ENCODE measurements at places on chromosomes 6 and 20. TPM values are rescaled to one million over a fixed set of nuclear protein-coding genes. Genes with fewer than 3 reads are reported as not detected.

The LINC00237 gene
- total RNA-seq: not detected

DNA sequence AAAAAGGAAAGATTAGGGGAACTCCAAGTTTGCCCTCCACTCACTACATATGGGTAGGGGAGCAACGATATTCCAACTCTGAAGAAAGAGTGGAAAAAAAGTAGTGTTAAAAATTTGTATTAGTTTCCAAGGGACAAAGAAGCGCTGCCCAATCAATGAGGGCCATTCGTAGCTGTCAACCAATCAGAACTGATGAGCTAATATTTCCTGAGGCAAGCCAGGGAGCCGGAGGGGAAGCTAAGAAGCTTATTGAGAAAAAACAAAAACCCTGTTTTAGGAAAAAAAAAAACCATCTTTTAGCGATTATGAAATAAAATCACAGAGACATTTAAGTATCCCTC is 59.5 kb downstream of the TRIM38 start:
- DNase-seq: peak; percentile 48

- no peak for DNase-seq
Measured at GRCh38 chr6:11908436-11909105, 103.5 kb upstream of the HIVEP1 start.

DNA sequence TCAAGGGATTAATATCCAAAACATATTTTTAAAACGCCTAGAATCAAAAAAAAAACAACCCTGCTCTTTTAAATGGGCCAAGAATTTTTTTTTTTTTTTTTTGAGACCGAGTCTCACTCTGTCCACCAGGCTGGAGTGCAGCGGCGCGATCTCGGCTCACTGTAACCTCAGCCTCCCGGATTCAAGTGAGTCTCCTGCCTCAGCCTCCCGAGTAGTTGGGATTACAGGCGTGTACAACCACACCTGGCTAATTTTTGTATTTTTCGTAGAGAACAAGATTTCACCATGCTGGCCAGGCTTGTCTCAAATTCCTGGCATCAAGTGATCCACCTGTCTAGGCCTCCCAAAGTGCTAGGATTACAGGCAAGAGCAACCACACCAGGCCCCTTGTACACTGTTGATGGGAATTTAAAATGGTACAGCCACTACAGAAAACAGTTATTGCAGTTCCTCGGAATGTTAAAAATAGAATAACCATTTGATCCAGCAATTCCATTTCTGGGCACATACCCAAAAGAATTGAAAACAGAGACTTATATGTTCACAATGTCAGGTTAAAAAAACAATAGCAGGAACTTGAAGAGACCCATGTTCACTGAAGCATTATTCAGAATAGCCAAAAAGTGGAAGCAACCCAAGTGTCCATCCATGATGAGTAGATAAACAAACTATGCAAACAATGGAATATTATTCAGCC is 3.1 kb upstream of the MYL9 start:
- DNase-seq: no peak

DNA sequence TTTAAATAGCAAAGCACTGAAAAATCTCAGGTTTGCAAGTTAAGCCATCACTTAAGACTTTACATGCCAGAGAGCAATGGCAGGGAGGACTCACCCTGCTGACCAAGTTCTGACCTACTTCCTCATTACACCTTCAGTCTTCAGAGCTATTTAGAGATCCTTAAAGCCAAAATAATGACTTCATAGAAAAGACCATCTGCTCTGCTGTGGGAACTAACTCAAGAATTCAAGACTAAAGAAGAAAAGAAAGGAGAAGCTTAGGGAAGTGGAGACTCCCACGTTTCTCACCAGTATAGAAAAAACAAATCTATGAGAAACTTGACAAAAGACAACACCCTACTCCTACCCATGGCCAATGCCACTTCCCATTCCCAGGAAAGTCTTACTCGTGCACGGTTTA is 28.6 kb downstream of the XPO5 start:
- no peak for DNase-seq

GRCh38 chr20:18839507-18840247 is 26.1 kb downstream of the SCP2D1 start:
- DNase-seq: no peak

The TUBB2B gene
- 5.1 TPM for total RNA-seq

The CLVS2 gene
- not detected for total RNA-seq

- DNase-seq: no peak
Measured at GRCh38 chr6:73610444-73611275, 43.1 kb downstream of the SLC17A5 start.

DNA sequence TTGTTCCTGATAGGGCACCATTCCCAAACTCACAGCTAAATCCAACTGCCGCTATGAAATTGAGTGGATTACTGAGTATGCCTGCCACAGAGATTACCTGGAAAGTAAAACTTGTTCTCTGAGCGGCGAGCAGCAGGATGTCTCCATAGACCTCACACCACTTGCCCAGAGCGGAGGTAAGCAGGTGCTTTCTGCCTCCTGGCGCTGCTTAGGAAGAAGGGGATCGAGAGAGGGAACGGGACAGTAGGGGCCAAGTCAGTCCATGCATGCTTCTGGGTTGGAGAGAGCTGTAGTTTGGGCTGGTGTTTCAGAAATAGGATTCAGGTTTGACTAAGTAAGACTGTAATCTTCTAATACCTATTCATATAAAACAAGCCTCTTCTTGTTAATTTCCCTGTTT is 63.7 kb downstream of the IGF2R start:
- DNase-seq: no peak

DNA sequence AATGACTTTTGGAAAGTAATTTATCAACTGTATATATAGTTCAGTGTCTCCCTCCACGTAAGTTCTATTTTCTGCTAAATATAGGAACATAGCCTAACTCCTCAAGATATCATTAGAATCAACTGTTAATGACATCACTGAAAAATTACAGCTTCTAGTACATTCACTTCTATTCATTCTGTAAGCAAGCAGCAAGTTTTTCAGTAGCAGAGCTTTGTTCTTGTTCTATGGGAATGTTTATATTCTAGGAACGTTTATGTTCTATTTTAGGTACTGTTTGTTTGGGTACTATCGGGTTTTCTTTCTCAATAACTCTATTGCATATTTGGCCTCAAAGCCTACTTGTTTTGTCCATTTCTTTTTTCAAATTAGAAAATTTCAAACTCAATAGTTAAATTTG is 525.6 kb downstream of the EPHA7 start:
- DNase-seq: no peak

The BPIFB1 gene
- 0.56 TPM for total RNA-seq

The POU3F2 gene
- 0.14 TPM for total RNA-seq

Measured in H4 (cell line).